Putamen (tissue), 1 donor: ENCODE measurements at places on chromosomes 5 and 9.

GRCh38 chr5:161547738-161548486, 1.4 kb upstream of the GABRB2 start:
- DNase-seq: no peak

DNA sequence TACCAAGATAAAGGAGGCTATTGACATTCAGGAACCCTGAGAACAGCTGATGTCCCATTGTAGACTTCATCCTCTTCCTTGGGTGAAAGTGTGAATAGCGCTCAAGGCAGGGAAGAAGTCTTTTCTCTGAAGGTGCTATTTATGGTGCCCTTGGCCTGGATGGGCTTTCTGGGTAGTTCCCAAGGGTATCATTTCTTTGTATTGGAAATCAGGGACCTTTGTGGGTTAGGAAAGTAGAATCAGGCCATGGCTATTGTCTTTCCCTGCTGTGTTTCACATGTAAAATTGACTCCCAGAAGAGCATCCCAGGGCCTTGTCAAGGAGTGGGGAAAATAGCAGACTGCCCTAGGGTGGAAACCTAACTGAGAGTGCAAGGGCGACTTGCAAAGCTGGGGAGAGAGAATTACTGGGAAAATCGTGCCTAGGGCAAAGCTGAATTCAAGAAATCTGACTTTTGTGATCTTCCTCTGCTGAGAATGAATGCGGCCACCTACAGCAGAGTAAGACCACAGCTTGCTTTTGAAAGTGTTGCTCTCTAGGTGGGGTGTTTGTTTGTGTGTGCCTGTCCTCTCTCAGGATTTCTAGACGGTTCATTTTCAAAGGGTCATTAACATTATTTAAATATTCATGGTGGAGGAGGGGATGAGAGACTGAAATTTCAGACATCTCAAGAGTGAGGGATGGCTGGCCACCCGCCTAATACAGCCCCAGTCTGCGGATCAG, 160.6 kb downstream of the C9orf152 start:
- DNase-seq: no peak

- no peak for DNase-seq
Observed at GRCh38 chr5:116650544-116650943, 75.9 kb upstream of the SEMA6A start.

GRCh38 chr9:35749515-35750255, 598 bp downstream of the RGP1 start:
- peak; percentile 42 for DNase-seq
